ENCODE measurements at places on chromosomes 1 and 21.

DNA sequence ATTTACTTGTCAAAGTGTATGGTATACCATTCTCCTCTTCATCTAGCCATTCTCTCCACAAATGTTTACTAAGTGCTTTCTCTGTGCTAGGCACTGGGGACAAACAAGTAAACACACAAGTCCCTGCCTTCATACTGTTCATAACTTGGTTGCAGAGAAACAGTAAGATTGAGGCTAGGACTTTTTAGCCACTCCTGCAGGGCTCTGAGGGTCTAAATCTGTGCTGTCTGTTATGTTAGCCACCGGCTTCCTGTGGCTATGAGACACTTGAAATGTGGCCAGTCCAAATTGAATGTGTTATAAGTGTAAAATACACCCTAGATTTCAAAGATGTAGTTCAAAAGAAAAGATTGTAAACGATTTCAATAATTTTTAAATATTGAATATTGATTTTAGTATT, 50.2 kb downstream of the AZIN2 start:
- DNase-seq, result no peak

- no peak for DNase-seq
Observed at GRCh38 chr1:67162954-67163353, 3.3 kb upstream of the IL23R start.

GRCh38 chr21:45594721-45595489, 48.6 kb upstream of the PCBP3 start:
- no peak for DNase-seq

GRCh38 chr1:200738949-200739651, 407 bp downstream of the CAMSAP2 start:
- peak; percentile 28 for DNase-seq

DNA sequence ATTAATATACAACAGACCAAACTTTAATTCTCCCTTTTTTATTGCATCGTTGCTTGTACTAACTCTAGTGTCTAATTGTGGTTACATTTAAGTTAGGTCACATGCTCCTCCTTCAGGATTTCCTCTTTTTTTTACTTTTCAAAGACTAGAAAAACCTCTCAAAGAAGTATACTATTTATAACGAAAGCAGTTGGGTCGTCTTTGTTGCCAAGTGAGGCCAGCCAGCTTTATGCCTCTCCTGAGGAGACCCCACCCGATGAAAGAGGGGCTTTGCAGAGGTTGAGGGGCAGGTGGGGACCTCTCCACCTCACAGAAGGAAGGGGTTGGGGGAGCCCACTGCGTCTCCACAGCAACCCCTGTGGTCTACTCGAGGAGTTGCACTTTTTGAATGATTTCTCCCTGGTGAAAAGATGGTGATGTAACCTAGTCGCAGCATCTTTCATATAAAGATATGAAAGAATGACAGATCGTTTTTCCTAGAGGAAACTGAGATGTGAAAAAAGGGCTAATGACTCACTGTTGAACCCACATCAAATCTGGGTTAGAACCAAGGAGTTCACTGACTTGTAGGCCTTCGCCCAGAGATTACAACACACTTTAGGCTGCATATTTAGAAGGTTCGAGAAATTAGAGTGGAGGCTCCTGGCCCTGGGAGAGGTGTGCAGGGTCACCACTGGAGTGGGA, 6.4 kb downstream of the TGFB2 start:
- DNase-seq, result no peak

DNA sequence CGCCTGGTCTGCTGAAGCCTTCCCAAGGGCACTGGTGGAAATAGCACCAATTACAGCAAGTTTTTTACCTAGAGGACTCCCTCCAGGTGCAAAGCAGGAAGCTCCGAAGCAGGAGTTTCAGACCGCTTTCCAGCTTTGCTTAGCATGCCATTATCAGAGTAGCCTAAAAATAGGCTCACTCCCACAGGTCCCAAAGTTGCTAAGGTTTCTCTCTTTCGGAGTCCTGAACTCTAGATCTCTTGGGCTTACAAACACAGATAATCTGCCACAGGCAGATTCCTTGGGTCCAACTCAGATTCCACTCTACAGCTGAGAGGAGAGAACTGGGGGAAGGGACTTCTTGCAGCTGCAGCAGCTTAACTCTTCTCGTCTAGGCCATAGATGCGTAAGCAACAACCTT, 22.5 kb downstream of the ZMYND12 start:
- DNase-seq, result no peak

DNA sequence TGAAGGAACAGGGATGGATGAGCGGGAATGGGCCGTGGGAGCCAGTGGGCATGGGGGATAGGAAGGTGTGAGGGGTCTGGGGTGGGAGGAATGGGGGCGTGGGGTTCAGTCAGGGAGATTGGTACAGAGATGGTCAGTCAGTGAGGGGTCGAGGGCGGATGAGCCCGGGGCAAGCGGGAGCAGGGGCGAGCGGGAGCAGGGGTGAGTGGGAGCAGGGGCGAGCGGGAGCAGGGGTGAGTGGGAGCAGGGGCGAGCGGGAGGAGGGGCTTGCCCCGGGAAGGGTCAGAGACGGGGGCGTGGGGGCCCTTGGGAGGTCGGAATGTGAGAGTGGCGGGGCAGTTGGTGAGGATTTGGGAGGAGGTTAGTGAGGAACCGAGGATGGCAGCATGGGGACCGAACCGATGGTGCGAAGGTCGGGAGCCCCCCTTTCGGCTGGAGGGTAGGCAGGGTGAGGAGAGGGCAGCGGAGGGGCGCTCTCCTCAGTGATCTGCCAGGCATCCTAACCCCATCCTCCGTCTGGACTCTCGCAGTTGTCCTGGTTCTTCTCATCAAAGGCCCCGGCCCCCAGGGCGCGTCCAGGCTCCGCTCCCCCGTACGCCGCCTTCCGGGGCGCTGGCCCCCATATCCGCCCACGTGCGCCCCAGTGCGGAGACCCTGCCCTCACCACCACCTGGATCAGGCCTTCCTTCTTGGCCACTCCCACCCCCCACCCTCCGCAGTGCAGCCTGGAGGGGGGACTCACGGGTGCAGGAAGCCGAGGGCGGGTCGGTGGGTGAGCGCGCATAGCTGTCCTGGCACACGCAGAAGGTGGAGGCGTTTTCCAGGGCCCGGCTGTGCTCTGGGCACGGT, 11.2 kb downstream of the EPHA10 start:
- DNase-seq, result no peak

GRCh38 chr1:58573705-58574591, 3.1 kb downstream of the TACSTD2 start:
- no peak for DNase-seq

Measured in astrocyte of the cerebellum (primary cell).